Ascending aorta (tissue), 2 donors: ENCODE measurements at places on chromosomes 2 and 18.
A peak's percentile ranks its signal among the peaks of the same experiment; 100 is the strongest.

- H3K36me3 ChIP-seq = no peaks in the 10 kb centered on the region
- no peaks in the 10 kb centered on the region for H3K27me3 ChIP-seq
- H3K4me1 ChIP-seq = no peaks in the 10 kb centered on the region
- no peak overlapping the region for H3K27ac ChIP-seq
- no peak overlapping the region for H3K4me3 ChIP-seq
Measured at GRCh38 chr2:56133931-56134629, 49.7 kb upstream of the CCDC85A start.

- H3K27ac ChIP-seq = no peak overlapping the region
- no peak for DNase-seq
- no peaks in the 10 kb centered on the region for H3K36me3 ChIP-seq
- H3K4me1 ChIP-seq = no peaks in the 10 kb centered on the region
Measured at GRCh38 chr18:1983746-1984515, 587.4 kb downstream of the METTL4 start.

- no peaks in the 10 kb centered on the region for H3K36me3 ChIP-seq
- DNase-seq = no peak
Measured at GRCh38 chr2:171512014-171512413, 10.3 kb upstream of the CYBRD1 start.

GRCh38 chr2:62196278-62196901 lies 475 bp downstream of the B3GNT2 start:
- H3K27ac ChIP-seq = peak overlapping the region; percentile 91
- H3K4me3 ChIP-seq = peak overlapping the region; percentile 97
- DNase-seq = peak; percentile 78

- H3K4me1 ChIP-seq = no peaks in the 10 kb centered on the region
- H3K4me3 ChIP-seq = no peak overlapping the region
- H3K27me3 ChIP-seq = no peaks in the 10 kb centered on the region
- H3K36me3 ChIP-seq = no peaks in the 10 kb centered on the region
- DNase-seq = no peak
Measured at GRCh38 chr18:50842846-50843245, 23.0 kb upstream of the MRO start.

DNA sequence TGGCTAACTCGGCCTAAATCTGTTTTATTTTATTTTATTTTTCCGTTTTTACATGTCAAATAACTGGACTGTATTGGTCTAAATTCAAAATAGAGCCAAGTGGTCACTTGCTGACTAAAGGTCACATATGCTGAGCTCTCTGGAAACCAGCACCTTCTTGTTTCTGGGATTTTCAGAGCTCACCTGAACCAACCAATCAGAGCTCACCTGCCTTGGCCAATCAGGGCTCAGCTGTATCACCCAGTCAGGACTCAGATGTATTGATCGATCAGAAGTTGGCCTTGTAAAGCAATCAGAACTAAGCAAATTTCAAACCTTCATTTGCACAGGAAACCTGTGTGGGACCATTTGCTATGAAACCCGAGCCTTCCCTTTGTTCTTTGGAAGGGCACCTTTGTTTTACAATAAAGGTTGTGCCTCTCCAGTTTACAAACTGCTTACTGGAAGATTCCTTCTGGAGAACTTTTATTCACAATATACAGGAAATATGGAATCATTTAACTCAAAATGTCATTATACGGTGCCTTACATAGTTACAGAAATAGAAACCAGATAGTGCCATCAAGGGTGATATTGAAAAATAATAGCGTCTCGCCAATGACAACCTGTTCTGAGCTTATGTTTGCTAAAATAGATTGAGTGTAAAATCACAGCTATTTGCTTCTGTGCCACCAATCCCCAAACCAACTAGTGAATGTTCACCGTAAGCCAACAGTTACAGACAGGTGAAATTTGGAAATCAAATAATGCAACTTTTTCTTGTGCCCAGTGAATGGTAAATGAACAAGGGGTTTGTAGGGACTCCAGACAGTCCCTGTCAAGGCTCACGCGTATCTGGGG lies 17.3 kb upstream of the PSD4 start:
- H3K36me3 ChIP-seq = no peaks in the 10 kb centered on the region
- no peak overlapping the region for H3K27ac ChIP-seq
- no peak for DNase-seq
- H3K4me1 ChIP-seq = no peaks in the 10 kb centered on the region

GRCh38 chr2:8258406-8258805 lies 423.4 kb upstream of the ID2 start:
- peaks cover 3% of the 10 kb centered on the region for H3K4me1 ChIP-seq
- no peak overlapping the region for H3K4me3 ChIP-seq
- DNase-seq = no peak
- H3K27me3 ChIP-seq = no peaks in the 10 kb centered on the region

- no peak overlapping the region for H3K4me3 ChIP-seq
- H3K27ac ChIP-seq = no peak overlapping the region
- no peaks in the 10 kb centered on the region for H3K27me3 ChIP-seq
- H3K4me1 ChIP-seq = no peaks in the 10 kb centered on the region
Measured at GRCh38 chr2:192448881-192449280, 254.1 kb upstream of the TMEFF2 start.

DNA sequence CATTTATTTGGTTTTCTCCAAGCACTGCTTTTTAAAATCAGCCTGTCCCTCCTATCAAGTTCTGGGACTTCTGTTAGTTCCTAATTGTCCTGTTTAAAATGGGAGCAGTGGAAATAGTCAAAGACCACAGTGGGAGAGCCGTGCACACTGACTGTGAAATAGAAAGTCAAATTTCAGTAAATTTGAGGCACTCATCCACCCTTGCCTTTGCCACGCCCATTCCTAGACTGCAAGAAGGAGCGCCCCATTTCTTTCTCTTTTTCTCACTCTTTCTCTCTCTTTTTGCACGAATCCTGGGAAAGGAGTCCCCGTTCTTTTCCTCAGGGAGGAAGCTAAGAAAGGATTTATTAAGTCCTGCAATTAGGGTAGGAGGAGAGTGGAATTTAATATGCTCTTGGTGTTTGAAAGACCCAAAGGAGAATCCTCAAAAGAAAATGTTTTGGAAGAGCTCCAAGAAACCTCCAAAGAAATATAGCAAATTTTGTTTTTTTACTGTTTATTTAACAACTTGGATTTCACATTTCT lies 7.5 kb downstream of the COL6A3 start:
- DNase-seq = no peak
- H3K27ac ChIP-seq = no peak overlapping the region
- no peaks in the 10 kb centered on the region for H3K27me3 ChIP-seq
- no peaks in the 10 kb centered on the region for H3K36me3 ChIP-seq
- H3K4me3 ChIP-seq = no peak overlapping the region

DNA sequence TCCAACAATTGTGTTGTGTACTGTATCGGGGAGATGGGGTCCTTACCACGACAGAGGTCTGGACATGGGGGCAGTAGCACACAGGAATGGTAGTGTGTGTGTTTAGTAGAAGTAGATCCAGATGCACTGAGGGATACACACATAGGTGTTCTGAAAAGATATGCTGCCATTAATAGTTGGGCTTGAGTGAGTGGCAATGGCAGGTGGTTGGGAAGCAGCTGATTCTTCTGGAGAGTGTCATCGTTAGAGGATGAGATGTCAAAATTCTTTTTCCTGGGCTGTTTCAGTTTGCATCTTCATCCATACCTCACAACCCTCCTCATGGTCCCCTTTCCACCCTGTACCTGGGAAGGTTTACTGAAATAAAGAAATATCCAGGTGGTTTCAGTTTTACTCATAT lies 66.6 kb downstream of the UGGT1 start:
- H3K4me3 ChIP-seq = no peak overlapping the region
- H3K4me1 ChIP-seq = no peaks in the 10 kb centered on the region
- H3K36me3 ChIP-seq = peaks cover 64% of the 10 kb centered on the region
- no peak overlapping the region for H3K27ac ChIP-seq
- no peak for DNase-seq

GRCh38 chr2:53933329-53933728 lies 37.5 kb downstream of the PSME4 start:
- H3K4me3 ChIP-seq = no peak overlapping the region
- H3K27ac ChIP-seq = no peak overlapping the region
- no peak for DNase-seq
- no peaks in the 10 kb centered on the region for H3K4me1 ChIP-seq
- H3K27me3 ChIP-seq = no peaks in the 10 kb centered on the region

DNA sequence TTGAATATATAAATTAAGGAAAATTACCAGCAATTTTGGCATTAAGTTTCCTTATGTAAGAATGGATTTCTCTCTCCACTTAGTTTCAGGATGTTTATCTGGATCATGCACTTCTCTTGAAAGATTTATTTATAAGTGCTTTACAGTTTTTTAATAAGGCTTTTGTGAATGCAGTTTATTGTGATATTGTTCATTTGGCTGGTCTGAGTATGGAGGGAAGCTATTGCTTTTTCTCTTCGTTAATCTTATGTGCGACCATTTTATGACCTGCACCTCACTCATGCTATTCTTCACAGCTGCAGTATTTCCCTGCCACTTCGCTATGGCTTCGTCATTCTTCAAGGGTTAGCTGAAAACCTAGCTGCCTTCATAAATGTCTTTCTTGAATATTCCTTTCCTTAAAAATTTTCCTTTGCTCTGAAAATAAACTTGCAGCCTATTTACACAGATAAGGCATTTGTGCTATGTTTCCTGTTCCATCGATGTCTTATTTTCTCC lies 233.4 kb downstream of the SOCS6 start:
- H3K36me3 ChIP-seq = no peaks in the 10 kb centered on the region
- no peak overlapping the region for H3K27ac ChIP-seq
- H3K4me3 ChIP-seq = no peak overlapping the region
- H3K27me3 ChIP-seq = no peaks in the 10 kb centered on the region
- no peak for DNase-seq
- H3K4me1 ChIP-seq = no peaks in the 10 kb centered on the region

DNA sequence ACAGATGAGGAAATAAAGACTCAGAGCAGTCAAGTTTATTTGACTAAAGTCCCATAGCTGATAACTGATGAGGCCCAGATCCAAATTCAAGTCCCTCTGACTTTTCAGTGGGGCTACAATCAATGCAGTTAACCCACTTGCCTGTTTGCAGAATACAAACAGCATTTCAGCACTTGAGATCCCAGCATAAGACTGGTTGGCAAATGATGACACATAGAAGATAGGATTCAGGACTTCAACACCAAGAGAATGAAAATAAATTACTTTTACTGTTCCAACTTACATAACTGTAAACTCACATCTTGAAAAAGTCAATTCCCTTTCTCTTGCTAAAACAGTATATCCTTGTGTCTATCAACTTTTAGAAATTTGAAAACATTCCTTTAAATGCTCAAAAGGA lies 61.2 kb downstream of the CCDC93 start:
- DNase-seq = no peak
- H3K27ac ChIP-seq = no peak overlapping the region
- no peaks in the 10 kb centered on the region for H3K4me1 ChIP-seq
- peaks cover 53% of the 10 kb centered on the region for H3K36me3 ChIP-seq
- no peaks in the 10 kb centered on the region for H3K27me3 ChIP-seq

DNA sequence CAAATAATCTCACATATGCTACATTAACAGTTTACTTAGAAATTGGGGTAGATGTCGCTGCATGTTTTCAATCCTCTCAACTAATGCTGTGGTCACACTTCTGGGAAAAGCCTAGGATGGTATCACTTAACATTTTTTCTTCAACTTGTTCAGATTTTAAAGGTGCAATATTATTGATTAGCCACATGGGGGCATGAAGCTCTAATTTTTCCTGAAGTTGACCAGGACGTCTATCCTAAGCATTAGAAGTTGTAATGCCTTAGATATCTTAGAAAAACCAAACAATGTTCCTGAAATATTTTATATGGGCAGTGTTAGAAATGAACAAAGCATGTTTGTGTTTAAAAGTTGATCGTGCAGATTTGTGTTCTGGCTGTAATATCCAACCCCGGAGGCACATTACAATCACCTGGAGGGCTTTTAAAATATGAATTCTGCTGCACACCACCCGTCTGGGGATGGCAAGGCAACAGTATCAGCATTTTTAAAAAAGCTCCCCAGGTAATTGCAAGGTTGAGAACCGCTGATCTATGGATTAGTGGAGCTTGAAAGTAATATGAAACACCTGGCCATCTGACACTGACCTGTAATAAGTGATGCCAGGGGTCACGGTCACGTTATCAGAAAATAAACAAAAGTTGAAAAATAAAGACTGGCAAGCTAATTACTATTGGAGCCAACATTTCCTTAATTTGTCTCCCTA lies 100.5 kb upstream of the LMAN1 start:
- H3K27ac ChIP-seq = no peak overlapping the region
- no peaks in the 10 kb centered on the region for H3K36me3 ChIP-seq
- no peak overlapping the region for H3K4me3 ChIP-seq
- no peak for DNase-seq
- H3K27me3 ChIP-seq = no peaks in the 10 kb centered on the region
- no peaks in the 10 kb centered on the region for H3K4me1 ChIP-seq

- no peak overlapping the region for H3K27ac ChIP-seq
- no peaks in the 10 kb centered on the region for H3K4me1 ChIP-seq
Measured at GRCh38 chr2:175478096-175478768, 296.7 kb upstream of the ATP5MC3 start.
